ENCODE measurements at places on chromosomes 5 and 9.

- DNase-seq, result no peak
Measured at GRCh38 chr5:87010736-87011135, 256.9 kb upstream of the RASA1 start.

DNA sequence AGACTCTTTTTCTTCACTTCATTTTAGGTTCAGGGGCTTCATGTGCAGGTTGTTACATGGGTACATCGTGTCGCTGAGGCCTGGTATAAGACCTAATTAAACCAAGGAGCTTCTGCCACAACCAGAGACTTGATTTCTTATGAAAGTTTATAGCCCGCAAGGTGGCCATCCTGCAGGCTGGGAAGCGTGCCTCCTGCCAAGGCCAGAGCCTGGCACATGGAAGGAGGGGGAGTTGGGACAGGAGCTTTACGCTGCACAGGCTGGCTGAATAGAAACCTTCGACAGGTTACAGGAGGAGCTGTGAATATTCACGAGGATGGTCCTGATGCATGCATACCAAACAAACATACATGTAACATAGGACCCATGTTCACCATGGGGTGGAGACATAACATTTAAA, 50.1 kb upstream of the SIMC1 start:
- DNase-seq, result no peak

GRCh38 chr9:928363-929042, 48.0 kb upstream of the DMRT3 start:
- peak; percentile 12 for DNase-seq

DNA sequence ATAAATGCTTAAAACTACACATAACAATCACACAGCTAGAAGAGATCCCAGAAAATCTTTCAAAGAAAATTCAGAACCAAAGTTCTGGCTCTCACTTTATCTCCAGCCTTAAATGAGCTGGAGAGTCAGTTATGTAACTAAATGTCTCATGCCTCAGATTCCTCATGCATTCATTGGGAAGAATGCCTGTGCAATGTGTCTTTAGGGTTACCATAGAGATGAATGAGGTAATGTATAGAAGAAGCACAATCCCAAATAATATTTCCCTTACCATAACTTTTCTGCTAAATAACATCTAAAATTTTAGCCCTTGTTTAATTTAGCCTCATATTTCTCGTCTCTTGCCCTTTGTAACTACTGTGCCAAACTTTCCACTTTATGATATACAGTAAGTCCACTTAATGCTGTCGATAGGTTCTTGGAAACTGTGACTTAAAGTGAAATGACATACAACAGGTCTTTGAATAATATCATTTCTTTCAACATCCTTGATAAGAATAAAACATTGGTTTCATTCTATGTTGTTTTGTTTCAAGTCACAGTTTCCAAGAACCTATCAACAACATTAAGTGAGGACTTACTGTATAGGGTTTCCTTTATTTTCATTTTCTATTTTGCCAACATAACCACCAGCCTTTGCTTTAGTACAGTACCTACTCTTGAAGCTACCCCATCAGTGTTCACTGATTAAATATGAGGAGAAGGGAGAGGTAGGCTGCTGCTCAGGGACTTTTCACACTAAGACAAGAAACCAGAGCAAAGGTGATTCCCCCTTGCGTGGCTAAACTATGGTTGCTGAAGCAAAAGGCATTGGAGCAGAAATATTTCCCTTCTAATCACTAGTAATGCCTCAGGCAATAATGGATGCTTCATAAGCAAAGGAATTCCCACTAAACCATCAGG, 295.7 kb upstream of the PTGER4 start:
- DNase-seq, result no peak

DNA sequence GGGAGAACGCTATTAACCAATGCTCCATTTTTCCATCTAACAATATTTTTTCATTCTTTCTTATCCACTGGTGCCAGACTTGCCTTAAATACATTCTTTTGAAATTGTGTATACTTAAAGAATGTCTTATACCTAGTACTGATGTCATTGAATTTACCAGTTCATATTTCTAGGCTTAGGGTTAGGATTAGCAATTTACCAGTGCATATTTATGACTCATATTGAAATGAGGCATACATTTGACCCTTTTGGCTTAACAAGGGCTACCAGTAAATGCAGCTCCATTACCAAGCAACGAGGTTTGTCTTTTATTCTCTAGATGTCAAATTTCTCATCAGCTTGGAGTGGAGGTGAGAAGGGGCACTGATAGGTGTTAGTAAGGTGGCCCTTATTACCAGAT, 89.5 kb downstream of the CDH9 start:
- no peak for DNase-seq

DNA sequence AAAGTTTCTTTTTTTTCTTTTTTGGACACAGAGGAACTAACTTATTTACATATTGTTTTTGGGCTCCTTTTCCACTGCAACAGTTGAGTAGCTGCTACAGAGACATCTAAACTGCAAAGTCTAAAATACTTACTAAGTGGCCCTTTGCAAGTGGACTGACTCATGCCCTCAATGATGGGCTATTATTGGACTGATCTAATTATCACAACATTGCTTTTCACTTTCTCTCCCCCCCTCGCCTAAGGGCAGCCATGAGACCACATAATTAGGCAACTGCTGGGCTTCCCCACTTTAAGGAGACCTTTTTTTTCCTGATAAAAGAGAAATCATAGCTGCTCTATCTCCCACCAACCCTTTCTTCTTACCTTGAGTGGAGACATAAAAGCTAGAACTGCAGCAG, 47.0 kb downstream of the PLK2 start:
- DNase-seq, result no peak
